ENCODE measurements at places on chromosomes 11 and 22.

DNA sequence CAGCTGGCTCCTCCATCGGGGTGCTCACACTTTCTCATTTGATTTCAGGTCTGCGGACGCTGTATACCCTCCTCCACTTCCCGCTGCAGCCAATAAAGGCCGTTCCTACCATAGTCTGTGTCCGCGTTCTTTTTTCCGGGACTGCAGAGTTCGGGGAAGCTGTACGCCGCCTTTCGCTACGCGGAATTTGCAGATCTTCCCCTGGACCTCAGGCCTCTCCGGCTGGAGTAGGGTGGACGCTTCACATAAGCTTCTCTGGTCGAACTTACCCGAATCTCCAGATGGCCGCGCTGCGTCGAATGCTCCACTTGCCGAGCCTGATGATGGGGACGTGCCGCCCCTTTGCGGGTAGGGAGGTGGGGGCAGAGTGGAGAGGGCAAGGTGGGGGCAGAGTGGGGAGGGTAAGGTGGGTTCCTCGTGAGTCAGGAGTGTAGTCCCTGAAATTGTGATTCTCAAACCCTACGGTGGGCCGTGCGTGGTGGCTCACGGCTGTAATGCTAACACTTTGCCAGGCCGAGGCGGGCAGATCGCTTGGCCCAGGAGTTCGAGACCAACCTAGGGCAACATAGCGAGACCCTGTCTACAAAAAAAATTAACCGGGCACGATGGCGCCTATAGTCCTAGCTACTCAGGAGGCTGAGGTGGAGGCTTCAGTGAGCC is 617 bp downstream of the CSKMT start:
- peak; percentile 41 for DNase-seq

- DNase-seq, result no peak
Observed at GRCh38 chr11:126512741-126513715, 157.5 kb downstream of the ST3GAL4 start.

GRCh38 chr11:125141178-125141577 is 23.4 kb upstream of the PKNOX2 start:
- no peak for DNase-seq

GRCh38 chr11:106708348-106708747 is 309.9 kb downstream of the GUCY1A2 start:
- no peak for DNase-seq

DNA sequence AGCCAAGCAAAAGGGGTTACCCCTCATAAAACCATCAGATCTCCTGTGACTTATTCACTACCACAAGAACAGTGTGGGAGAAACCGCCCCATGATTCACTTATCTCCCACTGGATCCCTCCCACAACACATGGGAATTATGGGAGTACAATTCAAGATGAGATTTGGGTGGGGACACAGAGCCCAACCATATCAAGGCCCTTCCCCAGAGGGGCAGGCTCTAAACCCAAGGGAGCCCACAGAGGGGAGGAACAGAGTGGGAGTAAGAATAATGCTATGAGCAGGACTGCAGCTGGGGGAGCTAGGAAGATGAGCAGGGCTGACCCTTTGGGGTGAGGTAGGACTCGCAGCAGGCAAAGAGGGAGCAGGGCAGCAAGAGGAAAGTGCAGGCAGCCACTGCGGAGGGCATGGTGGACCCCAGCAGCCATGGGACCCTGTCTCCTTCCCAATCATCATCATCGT is 59.3 kb downstream of the CD82 start:
- no peak for DNase-seq

- DNase-seq, result no peak
Observed at GRCh38 chr22:30284172-30284571, 5.1 kb downstream of the CASTOR1 start.
